HFF-Myc (cell line): ENCODE measurements at places on chromosomes 12 and 14.

GRCh38 chr12:53200107-53200457 lies 7.0 kb downstream of the ITGB7 start:
- DNase-seq: no peak

GRCh38 chr12:39595928-39596327 lies 23.7 kb downstream of the ABCD2 start:
- DNase-seq: no peak

GRCh38 chr12:49044660-49045059 lies 15.9 kb downstream of the KMT2D start:
- DNase-seq: no peak

- DNase-seq: no peak
Measured at GRCh38 chr14:71804992-71805391, 127.2 kb upstream of the RGS6 start.
